Caki2 (cell line): ENCODE measurements at places on chromosomes 12 and 14. TPM values are rescaled to one million over a fixed set of nuclear protein-coding genes. Genes with fewer than 3 reads are reported as not detected.

The AQP6 gene
- not detected in 2 replicates for total RNA-seq

- no peak for DNase-seq
Observed at GRCh38 chr14:31716208-31716607, 155.0 kb downstream of the NUBPL start.

The KLRD1 gene
- not detected in 2 replicates for total RNA-seq

GRCh38 chr12:129901254-129901653 is 2.6 kb downstream of the TMEM132D start:
- DNase-seq = peak; percentile 18

The TESPA1 gene
- total RNA-seq = not detected in 2 replicates

The FOXA1 gene
- total RNA-seq = not detected in 2 replicates

- no peak for DNase-seq
Observed at GRCh38 chr12:95413576-95413975, 60.4 kb upstream of the METAP2 start.

The RASSF9 gene
- not detected in 2 replicates for total RNA-seq

- no peak for DNase-seq
Observed at GRCh38 chr12:114746297-114747011, 62.5 kb upstream of the TBX3 start.

The HSP90B1 gene
- 186 and 205 TPM in 2 replicates for total RNA-seq

- no peak for DNase-seq
Observed at GRCh38 chr12:24929953-24930352, 18.9 kb downstream of the BCAT1 start.

GRCh38 chr12:104951759-104952509 is 6.2 kb downstream of the SLC41A2 start:
- DNase-seq = peak; percentile 71

The TCHP gene
- 2.0 and 5.2 TPM in 2 replicates for total RNA-seq

DNA sequence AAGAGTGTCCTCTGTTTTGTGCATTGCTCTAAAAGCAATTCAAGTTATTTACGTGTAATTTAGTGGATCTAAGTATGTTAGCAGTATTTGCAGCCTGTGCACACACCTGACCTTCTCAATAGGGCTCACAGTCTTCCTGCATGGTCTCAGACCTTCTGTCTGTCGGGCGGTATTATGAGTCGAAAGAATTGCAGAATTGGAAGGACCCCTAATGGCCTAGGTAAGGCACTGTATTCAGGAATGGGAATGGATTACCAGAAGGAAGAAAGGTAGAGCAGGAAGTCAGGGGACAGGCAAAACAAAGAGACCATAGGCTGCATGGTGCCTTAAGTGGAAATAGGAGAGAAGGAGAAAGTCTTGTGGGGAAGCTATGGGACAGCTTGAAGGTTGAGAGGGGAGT is 341.6 kb downstream of the VRK1 start:
- no peak for DNase-seq

The KRT80 gene
- total RNA-seq = 31.6 and 33.0 TPM in 2 replicates

DNA sequence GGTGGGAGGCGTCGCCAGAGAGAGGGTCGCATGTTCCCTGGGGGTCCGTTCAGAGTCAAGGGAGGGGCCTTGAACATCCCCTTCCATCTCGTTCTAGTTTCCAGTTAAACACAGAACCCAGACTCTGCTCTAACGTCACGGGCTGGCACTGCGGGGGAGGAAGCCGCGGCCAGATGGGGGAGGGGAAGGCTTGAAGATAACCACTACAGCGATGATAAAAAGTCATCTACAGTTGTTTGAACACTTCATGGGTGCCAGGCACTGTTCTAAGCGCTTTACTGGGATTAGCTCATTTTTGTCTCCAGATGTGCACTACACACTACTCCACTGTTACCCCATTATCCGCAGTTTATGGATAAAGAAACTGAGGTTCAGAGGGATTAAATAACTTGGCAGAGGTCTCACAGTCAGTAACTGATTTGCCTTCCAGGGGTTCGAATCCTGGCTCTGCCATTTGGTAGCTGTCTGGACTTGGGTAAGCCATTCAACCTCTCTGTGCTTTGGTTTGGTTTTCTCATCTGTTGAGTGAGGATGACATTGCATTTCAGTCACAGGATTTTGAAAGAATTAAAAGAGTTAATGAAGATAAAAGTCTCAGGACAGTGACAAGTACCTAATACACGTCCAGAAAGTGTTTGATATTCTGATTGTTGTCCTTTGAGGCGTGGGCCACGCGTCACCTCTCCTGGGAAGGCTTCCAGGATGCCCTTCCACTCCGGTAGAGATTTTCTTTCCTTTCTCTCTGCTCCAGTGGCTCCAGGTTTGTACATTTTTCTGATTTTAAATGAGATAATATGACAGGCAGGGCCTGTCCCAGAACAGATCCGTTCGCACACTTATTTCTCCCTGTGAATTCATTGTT is 798 bp upstream of the RASAL1 start:
- DNase-seq = peak; percentile 87

The LRP1-AS gene
- not detected in 2 replicates for total RNA-seq

DNA sequence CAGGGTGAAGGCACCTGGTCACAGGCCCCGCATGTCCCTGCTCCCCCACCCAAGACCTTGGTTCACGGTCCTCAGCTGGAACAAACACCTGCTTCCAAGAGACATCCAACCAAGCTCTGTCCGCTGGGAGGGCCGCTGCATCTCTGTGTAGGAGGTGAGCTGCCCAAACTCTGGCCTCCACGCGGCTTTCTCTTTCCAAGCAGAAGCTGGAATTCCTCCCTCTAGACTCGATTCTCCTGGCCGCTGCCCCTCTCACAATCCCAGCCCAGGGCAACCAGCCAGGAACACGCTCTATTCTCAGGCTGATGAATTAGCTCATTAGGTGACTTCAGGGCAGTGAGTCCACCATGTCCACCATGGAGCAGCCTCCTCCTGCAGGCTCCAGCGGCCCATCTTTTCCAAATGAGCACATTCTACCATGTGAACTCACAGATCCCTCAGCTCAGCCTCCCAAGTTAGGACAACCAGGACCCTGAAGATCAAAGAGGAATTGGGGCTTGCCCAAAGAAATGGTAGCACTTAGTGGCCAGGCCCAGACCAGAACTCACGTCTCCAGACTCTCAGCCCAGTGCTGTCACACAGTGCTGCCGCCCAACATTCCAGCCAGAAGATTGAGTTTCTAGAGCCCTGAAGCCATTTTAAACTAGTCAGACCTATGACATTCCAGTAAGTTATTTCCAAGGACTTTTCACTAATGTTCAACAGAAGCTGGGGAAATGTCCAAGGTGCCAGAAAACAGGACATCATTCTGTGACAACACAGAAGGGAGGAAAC is 146.6 kb downstream of the ANO2 start:
- DNase-seq = no peak

The POLR3B gene
- total RNA-seq = 0.17 and 0.78 TPM in 2 replicates

GRCh38 chr12:68612697-68613096 is 2.0 kb downstream of the RAP1B start:
- DNase-seq = no peak

GRCh38 chr12:120873226-120873625 is 30.9 kb downstream of the SPPL3 start:
- no peak for DNase-seq

- no peak for DNase-seq
Observed at GRCh38 chr12:95446506-95446900, 27.4 kb upstream of the METAP2 start.

The MUCL1 gene
- not detected in 2 replicates for total RNA-seq

The OTX2 gene
- not detected in 2 replicates for total RNA-seq

GRCh38 chr14:37669242-37669641 is 73.8 kb downstream of the TTC6 start:
- no peak for DNase-seq

The KCNC2 gene
- total RNA-seq = not detected in 2 replicates

- DNase-seq = peak; percentile 18
Observed at GRCh38 chr14:63781686-63782085, 53.8 kb upstream of the SGPP1 start.

The ZNF891 gene
- total RNA-seq = 0.52 and 0.98 TPM in 2 replicates

- DNase-seq = no peak
Observed at GRCh38 chr14:96486705-96487104, 15.5 kb upstream of the PAPOLA start.

DNA sequence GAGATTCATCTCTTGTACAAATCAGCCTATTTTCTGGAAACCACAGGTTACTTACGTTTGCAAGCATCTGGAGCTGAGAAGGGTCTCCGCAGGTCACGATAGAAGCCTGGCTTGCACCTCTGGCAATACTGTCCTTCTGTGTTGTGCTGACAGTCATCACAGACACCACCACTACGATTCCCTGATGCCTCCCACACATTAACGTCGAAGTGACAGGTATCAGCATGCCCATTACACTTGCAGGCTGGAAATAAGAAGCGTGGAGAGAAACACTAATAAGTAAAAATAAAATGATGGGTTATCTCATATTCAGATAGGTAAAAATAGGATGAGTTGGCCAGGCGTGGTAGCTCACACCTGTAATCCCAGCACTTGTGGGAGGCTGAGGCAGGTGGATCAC is 80.2 kb downstream of the NTN4 start:
- DNase-seq = no peak

GRCh38 chr12:105696-106095 is 39.1 kb downstream of the IQSEC3 start:
- DNase-seq = no peak

DNA sequence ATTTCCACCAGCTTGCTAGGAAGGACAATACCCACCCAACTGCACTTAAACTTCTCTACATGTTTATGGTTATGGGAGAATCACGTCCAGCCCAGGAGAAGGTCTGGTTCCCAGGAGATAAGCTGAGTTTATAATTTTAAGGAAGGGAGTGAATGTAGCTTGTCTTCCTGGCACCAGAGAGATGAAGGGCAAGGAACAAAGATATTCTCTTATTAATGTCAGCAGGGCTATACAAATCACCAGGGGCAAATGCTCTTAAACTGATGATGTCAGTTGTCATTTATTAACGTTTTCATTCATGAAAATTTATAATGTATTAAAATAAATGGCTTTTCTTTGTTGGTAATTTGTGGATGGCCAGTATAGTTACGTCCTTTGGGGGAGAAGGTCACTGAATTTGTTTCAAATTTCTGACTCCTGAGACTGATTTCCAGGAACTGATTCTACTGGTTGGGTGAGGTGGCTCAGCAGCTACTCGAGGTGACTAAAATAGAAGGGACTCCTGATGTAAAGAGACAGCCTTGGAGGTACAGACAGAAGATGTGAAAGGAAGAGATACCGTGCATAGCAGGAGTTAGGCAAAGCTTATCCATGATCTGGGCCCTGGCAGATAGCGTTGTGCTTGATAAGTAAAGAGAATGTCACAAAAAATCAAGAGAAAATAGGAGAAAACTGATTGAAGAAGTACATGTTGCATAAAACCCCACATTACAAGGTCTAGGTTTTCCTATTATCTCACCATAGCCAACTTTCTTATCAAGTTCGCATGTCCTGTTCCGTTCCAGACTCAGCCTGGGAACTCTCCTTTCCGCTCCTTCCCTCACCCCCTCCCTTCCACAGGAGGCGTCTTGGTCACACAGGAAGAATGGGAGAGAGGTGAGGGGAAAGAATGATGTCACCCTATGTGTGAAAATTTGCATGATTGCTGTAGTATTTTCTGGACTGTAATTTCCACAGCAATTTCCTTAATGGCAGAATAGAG is 367.1 kb upstream of the FAR2 start:
- DNase-seq = no peak

DNA sequence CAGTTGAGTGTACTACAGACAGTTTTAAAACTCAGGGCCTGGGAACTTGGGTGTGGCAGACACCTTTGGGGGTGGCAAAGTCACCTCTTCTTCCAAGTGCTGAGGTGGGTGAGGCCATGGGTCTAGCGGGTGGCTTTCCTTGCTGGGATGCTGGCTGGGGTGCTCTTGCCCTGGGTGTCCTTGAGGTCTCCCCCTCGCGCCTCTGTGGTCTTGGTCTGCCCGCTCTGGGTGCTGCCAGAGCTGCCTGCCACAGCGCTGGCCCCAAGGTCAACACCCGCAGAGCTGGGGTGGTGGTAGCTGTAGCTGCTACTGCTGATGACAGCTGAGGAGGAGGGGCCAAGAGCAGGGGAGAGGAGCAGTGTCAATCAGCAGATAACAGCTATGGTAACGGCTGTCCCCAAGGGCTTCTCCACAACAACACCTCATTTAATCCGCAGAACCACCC is 6.8 kb downstream of the KRT74 start:
- DNase-seq = no peak

- peak; percentile 74 for DNase-seq
Observed at GRCh38 chr12:63400718-63401117, 249.7 kb upstream of the AVPR1A start.

The OR6C70 gene
- not detected in 2 replicates for total RNA-seq

DNA sequence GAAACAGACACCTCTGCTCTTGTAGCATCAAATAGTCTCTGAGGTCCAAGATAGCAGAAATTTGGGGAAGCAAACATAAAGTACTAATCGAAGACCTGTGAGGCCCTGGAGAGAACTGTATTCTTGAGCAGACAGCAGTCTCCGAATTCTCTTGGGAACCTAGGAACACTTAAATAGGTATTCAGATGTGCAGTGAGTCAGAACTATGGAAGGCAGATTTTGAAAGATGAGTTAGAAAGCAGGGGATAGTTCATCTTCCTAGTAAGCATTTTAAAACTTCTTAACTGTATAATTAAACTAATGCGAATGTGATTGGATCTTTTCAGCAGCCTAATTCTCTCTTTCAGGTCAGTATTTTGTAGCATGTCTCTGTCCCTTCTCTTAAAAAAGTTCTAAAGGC is 30.6 kb downstream of the NAA30 start:
- DNase-seq = no peak

- no peak for DNase-seq
Observed at GRCh38 chr12:15013634-15014179, 40.9 kb downstream of the PDE6H start.

DNA sequence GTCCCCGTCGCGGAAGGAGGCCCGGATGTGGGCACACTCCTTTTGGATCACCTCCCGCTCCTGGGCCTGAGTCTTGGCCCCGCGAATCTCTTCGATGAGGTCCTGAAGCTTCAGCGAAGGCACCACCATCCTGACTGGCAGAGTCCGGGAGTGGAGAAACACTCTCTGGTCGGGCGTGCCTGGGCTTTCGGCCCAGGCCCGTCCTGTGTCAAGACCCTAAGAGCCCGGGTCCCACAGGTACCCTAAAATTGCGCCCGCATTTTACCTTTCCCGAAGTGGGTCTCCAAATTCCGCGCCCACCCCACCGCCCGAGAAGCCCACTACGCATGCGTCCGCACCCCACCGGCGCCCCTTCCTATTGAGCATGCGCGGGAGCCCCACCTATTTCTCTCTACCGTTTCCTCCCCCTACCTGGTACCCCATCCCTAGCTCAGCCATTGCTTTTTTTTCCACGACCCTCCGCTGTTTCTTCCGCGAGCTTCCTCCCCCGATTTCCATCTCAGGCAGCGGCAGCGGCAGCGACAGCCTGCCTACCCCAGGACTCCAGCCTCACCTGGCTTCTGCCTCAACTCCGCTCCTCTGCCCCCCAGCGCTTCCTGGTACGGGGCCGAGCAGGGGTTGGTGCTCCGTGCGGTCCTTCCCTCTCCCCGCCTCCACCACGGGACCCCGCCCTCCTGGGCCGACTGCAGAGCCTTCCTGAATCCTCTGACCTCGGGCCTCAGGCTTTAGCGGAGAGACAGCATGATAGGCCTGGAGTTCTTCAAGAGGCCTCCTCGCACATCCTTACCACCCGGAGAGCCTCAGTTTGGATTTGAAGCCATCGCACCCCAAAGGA is at the start of gene AP1G2:
TSS of gene AP1G2 (minus strand) at position 606 of the 835 bp plus-strand sequence. CDS start at position 129, 477 bp downstream.
- DNase-seq = peak; percentile 88

GRCh38 chr14:93234798-93235197 is 27.7 kb downstream of the UBR7 start:
- no peak for DNase-seq
